Mucosa of descending colon (tissue), 3 donors: ENCODE measurements at places on chromosomes 16 and 17. TPM values are rescaled to one million over a fixed set of nuclear protein-coding genes. Genes with fewer than 3 reads are reported as not detected.

DNA sequence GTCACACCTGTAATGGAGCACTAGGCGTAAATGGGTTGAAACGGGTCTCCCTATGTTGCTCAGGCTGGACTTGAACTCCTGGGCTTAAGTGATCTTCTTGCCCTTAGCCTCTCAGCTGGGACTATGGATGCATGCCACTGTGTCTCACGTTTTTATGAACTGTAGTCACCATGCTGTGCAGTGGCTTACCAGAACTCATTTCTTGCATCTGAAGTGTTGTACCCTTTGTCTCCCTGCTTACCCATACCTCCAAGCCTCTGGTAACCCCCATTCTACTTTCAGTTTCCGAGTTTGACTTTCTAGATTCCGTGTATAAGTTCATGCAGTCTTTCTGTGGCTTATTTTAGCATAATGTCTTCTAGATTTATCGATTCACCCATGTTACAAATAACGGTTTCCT, 7.7 kb downstream of the PYCARD start:
- no peak for DNase-seq

The OTOA gene
- 0.36 TPM for total RNA-seq

- no peak for DNase-seq
Observed at GRCh38 chr17:40361063-40361924, 3.2 kb downstream of the GJD3 start.

- peak; percentile 58 for DNase-seq
Observed at GRCh38 chr17:30969989-30970830, 629 bp upstream of the RNF135 start.

The B3GNT9 gene
- total RNA-seq = 8.4 TPM

- DNase-seq = no peak
Observed at GRCh38 chr17:6079155-6079888, 9.1 kb downstream of the WSCD1 start.

- peak; percentile 64 for DNase-seq
Observed at GRCh38 chr17:17666111-17666714, 15.0 kb upstream of the RAI1 start.

The TBX4 gene
- not detected for total RNA-seq

The ANKFN1 gene
- 0.60 TPM for total RNA-seq

- DNase-seq = no peak
Observed at GRCh38 chr17:50693036-50693682, 14.6 kb downstream of the ANKRD40 start.

- peak; percentile 72 for DNase-seq
Observed at GRCh38 chr16:81451753-81452680, 7.4 kb downstream of the CMIP start.

- DNase-seq = peak; percentile 62
Observed at GRCh38 chr17:44095647-44096496, 25.3 kb downstream of the G6PC3 start.

DNA sequence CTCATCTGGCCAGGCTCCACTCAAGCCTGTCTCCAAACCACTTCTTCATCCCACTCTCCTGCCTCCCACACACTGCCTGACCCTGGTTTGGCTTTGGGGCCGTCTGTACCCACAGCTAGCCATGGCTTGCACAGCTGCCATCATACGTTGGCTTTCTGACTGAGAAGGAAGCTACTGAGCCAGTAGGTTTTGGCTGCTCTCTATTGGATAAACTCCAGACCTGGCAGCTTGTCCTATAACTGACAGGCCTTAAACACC, 3.9 kb downstream of the MIF4GD start:
- DNase-seq = no peak

The GAS2L2 gene
- not detected for total RNA-seq

- DNase-seq = no peak
Observed at GRCh38 chr16:72783716-72784318, 264.1 kb downstream of the ZFHX3 start.

The IL17C gene
- total RNA-seq = not detected

The DHRS7C gene
- total RNA-seq = not detected

The KRT36 gene
- total RNA-seq = not detected

GRCh38 chr16:87445486-87445885, 47.3 kb downstream of the ZCCHC14 start:
- no peak for DNase-seq

The TMEM256 gene
- total RNA-seq = 64.9 TPM

- no peak for DNase-seq
Observed at GRCh38 chr16:53220585-53220984, 165.8 kb downstream of the CHD9 start.

The PIGS gene
- total RNA-seq = 88.5 TPM

- DNase-seq = no peak
Observed at GRCh38 chr17:67312265-67312664, 54.1 kb downstream of the PSMD12 start.

The PRAC1 gene
- 32.2 TPM for total RNA-seq

The ZPBP2 gene
- total RNA-seq = not detected

GRCh38 chr17:33914125-33914524, 341.0 kb upstream of the CCL2 start:
- DNase-seq = no peak
